ENCODE measurements at places on chromosomes 11 and 22.

- no peak for DNase-seq
These were observed 11.2 kb upstream of the NAV2 start for GRCh38 chr11:19701421-19701820.

- no peak for DNase-seq
These were observed 1.7 kb downstream of the MLC1 start for GRCh38 chr22:50083462-50084079.

- no peak for DNase-seq
These were observed 2.7 kb upstream of the HBG2 start for GRCh38 chr11:5257296-5257695.

GRCh38 chr11:9825315-9825714, 161.4 kb downstream of the SWAP70 start:
- no peak for DNase-seq

DNA sequence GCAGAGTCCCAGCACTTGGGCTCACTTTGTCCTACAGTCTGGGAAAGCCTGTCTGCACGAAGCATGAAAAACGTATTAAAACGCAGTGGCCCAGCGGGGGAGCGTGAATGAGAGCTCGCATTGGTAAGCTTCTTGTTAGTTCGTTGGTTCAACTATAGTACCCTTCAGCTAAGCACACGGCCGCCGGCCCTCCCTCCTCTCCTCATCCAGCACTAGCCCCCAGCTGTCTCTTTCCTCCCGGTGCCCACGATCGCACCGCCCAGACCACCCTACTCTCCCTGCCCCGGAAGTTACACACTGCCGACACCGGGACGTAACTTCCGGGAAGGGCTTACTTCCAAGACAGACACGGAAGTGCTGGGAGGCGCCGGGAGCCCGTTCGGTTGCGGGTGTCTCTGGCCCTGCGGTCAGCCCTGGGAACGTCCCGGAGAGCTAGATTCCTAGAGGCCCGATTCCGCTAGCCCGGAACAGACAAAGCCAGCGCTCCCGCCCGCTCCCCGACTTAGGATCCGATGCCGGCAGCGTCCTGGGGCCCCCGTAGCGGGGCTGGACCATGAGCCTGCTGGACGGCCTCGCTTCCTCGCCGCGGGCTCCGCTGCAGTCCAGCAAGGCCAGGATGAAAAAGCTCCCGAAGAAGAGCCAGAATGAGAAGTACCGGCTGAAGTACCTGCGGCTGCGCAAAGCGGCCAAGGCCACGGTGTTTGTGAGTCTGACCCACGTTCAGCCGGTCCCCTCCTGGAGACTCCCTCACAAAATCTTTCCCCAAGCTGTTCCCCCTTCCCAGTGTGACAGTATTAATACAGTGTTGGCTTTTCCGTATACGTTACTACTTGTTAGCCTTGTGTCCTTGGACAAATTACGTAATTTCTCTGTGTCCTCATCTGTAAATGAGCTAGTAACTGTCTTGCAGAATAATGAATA, at the start of gene TBRG1:
TBRG1 (plus strand) TSS at position 334 of the 921 bp plus-strand sequence; CDS start at position 554, 220 bp downstream.
- peak; percentile 88 for DNase-seq
